ENCODE measurements at places on chromosomes 7 and 10.

GRCh38 chr10:36789974-36790373 is 335.4 kb upstream of the ANKRD30A start:
- DNase-seq = no peak

DNA sequence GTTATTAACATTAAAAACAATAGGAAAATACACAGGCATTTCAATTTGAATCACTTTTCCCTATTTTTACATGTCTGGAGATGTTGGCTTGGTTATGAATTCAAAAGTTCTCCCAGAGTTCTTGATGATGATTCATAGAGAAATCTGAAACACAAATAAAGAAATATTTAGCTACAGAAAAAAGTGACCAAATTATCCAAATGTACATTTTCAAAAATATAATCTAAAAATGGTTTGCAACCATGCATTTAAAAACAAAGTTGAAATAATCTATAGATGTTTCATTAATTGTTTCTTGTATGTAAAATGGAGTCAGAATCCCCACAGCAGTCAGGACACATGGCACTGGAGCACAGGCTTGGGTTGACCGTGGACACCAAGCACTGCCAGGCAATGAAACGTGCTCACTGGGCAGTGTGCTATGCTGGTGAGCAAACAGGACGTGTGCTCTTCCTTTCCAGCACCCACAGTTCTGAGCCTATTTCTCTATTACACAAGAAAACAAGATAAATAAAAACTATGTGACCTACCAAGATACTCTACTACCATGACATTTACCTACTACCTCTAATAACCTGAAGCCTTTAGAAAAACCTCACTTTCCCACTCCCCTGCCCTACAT is 44.1 kb upstream of the PTPRN2 start:
- DNase-seq = no peak

GRCh38 chr7:157411580-157411979 is 74.8 kb downstream of the DNAJB6 start:
- peak; percentile 21 for DNase-seq

DNA sequence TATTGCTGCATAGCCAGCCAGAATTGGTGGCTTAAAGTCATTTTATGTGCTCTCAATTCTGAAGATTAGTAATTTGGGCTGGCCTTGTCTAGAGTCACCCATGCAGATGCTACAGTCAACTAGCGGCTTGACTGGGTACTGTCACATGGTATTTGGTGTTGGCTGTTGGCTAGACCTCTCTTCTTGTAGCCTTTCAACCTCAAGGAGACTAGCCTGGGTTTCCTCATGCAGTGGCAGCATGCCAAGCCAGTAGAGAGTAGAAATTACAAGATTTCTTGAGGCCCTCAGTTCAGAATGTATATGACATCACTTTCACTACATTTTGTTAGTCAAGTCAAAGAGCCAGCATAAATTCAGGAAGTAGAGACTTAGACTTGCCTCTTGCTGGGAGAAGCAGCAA is 3.7 kb upstream of the ZNF800 start:
- no peak for DNase-seq

- DNase-seq = no peak
These were observed 2.7 kb upstream of the PAX4 start for GRCh38 chr7:127620406-127621233.

DNA sequence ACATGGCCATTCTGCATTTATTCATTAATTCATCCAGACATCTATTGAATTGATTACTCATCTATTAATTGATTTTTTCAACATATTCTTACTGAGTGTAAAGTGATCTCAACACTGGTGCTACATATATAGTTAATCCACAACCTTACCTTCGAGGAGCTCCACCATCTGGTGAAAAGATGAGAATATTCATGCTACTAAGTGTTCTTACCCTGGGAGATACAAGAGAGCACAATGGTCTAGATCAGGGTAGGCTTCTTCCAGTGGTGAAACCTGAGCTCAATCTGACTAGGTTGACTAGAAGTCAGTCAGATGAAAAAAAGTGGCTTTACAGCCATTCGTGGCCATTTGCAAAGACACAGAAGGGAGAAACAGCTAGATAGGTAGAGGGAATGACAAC is 507.4 kb downstream of the ANKRD7 start:
- DNase-seq = no peak

DNA sequence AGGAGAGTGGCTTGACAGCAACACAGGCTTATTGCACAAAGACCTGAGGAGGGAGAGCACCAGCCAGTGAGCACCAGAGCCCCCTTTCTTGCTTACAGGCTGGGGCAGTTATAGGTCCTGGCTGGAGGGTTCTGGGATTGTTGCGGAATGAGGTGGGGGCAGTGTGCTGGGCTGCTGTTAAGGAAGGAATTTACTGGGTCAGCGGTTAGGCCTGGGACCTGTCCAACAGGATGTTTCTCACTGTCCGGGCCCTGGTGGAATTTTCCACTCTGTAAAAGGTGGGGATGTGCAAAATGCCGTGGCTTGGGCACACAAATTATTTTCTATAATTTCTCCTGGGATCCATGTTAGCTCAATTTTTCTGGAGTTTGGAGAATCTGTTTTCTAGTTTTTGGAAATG is 757.3 kb downstream of the TYW1 start:
- no peak for DNase-seq

- DNase-seq = no peak
These were observed 46.3 kb downstream of the PDK4 start for GRCh38 chr7:95549818-95550529.

- peak; percentile 11 for DNase-seq
These were observed 879 bp downstream of the NUDT5 start for GRCh38 chr10:12194752-12195271.

DNA sequence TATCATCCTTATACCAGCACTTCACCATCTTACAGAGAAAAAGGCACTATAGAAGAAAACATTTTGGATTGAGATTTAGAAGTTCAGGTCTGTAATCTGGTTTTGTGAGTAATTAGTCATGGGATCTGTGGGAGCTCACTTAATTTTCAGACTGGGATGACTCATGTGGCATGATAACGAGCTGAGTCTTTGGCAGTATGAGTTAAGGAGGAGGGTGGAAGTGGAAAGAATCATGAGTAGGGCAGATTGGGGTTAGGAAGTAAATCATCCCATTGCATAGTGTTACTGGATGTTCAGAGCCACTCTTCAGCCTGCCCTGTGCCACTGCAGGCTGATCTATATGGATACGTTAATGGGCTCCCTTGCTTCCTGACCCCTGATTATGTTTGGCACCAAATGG is 64.9 kb downstream of the ZNF92 start:
- DNase-seq = no peak

GRCh38 chr7:23454881-23455526 is 15.3 kb downstream of the IGF2BP3 start:
- no peak for DNase-seq

DNA sequence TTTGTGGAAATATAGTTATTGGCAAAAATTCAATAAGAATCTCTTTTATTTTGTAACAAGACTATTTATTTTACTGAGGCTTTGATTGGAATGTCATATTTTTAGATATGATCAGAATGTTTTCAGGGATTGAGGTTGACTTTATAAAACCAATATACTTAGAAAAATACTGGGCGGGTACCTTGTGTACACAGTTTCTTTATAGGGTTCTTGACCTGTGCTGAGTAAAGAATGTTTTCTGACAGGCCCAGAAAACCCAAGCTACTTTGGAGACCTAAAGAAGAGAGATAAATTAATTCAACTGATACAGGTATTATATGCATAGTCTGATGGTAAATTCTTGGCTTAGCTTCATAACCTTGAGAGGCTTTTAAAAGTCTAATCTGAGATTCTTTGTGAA is 23.9 kb upstream of the SPAM1 start:
- no peak for DNase-seq

DNA sequence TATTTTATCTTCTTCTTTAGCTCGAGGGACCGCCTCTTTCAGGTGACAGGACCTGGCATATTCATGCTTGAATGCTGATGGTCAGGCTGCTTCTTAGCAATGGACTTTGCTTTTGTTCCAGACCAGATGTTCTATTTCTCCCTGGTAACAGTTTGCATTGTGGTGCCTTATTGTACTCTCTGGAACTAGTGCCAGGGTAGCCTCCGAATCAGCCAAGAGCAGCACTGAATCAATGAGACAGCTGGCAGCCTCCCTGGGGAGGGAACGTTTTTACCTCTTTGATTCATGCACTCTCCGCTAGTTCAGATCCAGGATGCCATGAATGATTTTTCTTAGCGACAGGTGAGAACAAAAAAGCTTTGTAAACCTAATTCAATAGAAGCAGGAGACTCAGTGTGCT is 54.1 kb upstream of the NXPH1 start:
- DNase-seq = no peak

DNA sequence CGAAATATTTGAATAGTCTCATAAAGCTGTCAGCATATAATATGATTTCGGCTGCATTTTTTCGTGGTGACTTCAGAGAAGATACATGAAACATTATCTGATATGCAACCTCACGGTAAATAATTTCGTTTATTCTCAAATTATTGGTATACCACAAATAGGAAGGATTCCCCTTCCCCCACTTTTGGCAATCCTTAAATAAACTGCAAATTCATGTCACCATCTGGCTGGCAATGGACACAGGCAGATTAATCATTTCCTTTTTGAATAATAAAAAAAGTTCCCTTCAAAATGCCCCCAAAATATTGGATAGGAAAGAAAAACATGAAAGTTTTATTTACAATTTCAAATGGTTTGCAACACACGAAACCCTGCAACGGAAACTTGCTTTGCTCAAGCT is 234.5 kb upstream of the MEOX2 start:
- no peak for DNase-seq

- peak; percentile 25 for DNase-seq
These were observed 7.5 kb upstream of the LRRN3 start for GRCh38 chr7:111083413-111083812.

- DNase-seq = no peak
These were observed 69.4 kb downstream of the KIAA1217 start for GRCh38 chr10:24278176-24278889.

- DNase-seq = no peak
These were observed 195.8 kb upstream of the NEBL start for GRCh38 chr10:21092683-21093524.

- no peak for DNase-seq
These were observed 226.2 kb downstream of the COBL start for GRCh38 chr7:51090411-51090810.

DNA sequence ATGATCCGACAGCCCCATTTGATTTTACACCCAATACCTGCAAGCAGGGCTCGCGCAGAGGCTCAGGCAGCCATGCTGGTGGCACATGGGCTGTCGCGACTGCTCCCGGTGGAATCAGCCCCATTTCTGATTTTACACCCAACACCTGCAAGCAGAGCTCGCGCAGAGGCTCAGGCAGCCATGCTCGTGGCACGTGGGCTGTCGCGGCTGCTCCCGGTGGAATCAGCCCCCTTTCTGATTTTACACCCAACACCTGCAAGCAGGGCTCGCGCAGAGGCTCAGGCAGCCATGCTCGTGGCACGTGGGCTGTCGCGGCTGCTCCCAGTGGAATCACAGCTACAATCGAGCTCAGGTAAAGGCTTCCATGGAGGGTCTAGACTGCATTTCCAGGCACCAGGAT is 244.1 kb downstream of the PTPRN2 start:
- DNase-seq = no peak

DNA sequence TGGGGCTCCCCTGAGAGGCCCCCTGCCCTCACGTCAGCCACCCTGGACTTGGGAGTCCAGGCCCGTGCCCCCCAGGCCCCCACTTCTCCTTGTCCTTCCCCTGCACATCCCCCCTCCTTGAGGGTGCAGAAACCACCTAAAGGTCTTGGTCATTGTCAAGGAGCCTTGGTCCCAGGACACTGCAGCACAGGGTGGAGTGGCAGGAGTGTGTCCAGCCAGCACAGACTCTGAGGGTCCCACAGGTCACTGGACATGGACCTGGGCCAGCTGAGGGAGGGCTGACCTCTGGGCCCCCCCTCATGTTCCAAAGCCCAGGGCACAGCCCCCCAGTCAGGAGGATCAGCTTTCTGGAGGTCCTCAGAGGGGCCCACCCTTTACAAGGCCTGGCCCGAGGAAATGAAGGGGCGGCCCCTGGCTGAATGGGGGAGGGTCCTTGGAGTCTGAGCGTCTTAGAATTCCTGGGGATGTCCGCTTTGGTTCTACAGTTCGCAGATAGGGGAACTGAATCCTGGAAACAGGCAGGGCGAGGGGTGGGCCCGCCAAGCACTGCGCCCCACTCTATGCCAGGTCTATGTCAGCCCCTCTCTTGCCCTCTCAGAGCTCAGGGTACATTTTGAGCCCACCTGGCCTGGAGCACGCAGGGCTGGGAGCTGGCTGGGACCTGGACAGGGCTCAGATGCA is 54.0 kb downstream of the PWWP2B start:
- no peak for DNase-seq

GRCh38 chr10:115050375-115051010 is 42.7 kb upstream of the ATRNL1 start:
- no peak for DNase-seq

DNA sequence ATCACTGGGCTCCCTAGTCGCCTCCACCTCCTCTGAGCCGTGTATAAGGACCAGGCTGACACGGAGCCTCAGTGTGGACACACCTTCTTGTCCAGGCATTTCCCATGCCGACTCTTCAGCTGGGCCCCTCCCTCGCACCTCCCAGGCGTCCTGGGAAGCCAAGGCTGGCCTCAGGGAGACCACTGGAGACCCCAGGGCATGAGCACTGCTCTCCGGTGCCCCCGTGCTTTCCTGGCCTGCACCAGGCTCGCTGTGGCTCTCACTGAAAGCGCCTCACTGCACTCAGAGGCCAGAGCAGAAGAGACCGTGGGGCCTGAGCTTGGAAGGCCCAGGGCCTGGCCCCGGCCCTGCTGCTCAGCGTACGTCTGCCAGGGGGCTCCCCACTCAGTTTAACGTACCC is 31.4 kb downstream of the LRRC27 start:
- DNase-seq = no peak

DNA sequence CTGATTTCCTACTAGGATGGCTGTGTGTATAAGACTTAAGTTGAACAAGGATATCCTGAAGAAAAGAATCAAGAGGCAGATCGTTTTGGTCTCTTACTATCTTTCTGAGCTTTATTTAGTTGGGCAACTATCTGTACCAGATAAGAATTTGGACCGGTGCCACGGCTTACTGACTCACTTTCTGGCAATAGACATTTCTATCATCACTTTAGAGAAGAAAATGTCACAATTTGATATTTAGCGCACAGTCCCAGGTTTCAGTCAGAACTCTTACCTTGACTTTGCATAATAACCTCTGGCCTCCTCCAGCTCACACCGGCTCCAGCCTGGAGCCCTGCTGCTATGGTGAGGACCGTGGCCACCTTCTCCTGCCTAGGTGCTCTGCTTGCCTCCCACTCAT is 218.2 kb upstream of the MDFIC start:
- DNase-seq = no peak

GRCh38 chr7:35734001-35734483 is 39.1 kb upstream of the HERPUD2 start:
- no peak for DNase-seq

DNA sequence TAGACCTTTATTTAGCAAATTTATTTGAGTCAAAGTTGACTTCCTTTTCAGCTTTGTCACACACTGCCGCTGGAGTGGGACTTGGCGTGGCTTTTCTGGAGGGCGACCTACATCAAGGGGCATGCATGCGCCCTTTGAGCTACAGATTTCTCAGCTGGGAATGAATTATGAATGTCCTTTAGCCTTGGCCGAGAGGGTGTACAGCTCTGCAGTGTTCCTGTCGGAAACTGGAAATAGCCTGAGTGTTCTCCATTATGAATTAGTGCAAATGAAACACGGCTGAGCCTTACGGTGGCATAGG is 79.7 kb downstream of the GLRX3 start:
- no peak for DNase-seq

GRCh38 chr7:109322833-109323232 is 753.2 kb downstream of the DNAJB9 start:
- no peak for DNase-seq

- DNase-seq = no peak
These were observed 20.5 kb upstream of the DGKI start for GRCh38 chr7:137867289-137867688.
